ENCODE measurements at places on chromosomes 13 and 19.

DNA sequence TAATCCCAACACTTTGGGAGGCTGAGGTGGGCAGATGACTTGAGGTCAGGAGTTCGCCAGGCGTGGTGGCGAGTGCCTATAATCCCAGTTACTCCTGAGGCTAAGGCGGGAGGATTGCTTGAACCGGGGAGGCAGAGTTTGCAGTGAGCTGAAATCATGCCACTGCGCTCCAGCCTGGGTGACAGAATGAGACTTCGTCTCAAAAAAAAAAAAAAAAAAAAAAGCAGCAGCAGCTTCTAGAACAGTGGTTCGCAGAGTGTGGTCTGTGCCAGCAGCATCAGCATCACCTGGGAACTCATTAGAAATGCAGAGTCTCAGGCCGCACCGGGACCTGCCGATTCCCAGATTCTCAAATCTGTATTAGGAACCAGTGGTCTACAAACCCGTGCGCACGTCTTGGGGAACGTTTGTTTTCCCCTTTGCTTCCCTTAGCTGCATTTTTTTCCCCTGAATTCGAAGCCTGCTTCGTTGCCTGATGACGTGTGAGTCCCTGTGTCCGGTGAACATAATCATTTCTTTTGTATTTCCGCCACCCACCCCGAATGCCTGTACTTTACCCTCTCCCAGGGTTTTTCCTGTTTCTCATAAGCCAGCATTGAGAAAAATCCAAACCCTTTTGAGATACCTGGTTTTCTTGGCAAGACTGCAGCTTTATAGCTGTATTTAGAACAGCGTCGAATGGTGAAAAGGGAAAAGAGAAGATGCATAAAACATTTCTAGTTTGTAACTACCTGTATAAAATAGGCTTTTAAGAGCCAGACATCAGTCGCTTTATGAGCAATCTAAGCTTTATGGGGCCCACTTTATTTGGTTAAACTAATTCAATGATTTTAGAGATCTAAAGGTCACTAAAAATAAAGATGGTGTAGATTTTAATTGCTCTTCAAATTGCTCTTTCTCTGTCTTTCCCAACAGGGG lies 49.8 kb downstream of the BICRA start:
- DNase-seq: no peak

DNA sequence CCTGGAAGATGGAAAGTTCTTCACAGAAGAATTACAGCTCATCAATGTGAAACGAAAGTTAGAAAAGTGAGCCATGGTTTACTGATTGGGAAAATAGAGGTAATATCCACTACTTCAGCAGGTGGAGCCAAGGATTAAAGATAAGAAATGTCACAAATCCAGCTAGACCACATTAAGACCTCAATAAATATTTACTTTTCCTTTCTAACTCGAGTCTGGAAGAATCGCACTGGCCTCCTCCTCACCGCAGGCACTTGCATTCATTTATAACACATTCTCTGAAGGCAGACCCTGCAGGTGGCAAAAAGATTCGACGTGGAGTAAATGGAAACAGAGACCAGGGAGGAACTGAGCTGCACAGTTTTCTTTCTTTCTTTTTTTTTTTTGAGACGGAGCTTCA lies 7.4 kb downstream of the SLC35E1 start:
- no peak for DNase-seq

DNA sequence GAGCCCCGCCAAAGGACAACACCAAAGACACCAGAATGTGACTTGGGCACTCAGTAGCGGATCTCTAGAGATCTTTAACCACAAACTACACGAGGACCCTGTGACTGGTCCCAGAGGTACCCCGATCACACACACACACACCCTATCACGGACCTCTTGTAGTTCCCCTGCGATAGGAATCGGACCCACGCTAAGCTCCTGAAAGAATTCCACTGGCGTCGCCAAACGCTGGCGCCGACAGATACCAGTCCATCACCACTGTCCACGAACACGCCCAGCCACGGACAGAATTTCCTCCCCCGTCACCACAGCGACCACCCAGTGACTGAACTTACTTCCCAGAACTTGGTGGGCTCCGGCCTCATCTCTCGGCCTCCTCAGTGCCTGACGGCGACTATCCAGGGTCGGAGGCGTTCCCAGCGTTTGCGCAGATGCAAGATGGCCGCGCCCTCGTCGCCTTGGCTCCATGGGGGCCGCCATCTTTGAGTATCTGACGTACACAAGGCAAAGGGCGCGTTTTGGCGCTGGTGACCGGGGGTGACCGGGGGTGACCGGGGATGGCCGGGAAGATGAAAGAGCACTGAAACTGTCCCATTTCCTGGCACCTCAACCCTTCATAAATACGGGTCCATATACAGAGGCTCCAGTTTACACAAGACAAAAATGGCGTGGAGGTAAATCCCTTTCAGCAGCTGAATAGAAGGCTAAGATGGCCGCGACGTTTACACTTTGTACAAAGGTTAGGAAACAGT lies at the start of gene ZNF615:
TSS of gene ZNF615 (minus strand) at position 406 of the 752 bp plus-strand sequence. CDS start 4,500 bp downstream, outside the sequence.
- peak; percentile 76 for DNase-seq

DNA sequence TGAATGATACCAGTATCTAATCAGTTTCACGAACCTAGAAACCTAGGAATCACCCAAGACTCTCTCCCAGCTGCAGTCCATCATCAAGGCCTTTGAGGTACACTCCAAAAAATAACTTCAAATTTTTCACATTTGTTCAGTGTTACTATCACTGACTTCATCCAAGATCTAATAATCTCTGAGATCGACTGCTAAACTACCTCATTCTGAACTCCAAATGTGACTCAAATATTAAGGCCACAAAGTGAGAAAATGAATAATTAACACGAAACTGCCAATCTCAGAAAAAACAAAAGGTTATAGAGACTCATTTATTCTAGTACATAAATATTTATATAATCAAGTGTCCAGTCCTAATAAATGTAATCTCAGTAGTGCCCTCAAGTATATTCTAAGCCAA lies 430.3 kb upstream of the ATXN8OS start:
- DNase-seq: no peak

DNA sequence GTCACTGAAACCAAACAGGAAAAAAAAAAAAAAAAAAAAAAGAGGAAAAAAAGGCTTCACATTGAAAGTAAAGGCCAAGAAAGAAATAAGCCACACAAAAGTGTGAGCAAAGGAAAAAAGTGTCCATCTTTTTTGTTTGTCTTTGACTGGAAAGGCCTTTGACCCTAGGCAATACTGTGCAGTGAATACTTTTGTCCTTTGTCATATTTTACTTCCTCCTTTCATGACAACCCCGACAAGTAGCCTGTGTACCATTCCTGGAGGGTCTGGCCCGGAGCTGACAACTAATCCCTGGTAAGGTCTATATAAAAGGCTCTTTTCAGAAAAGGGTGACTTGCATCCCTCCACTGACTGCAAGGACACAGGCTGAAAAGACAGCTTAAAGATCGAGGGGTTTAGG lies 12.9 kb upstream of the MICU2 start:
- no peak for DNase-seq

- no peak for DNase-seq
Observed at GRCh38 chr13:65133094-65133493, 2097.0 kb downstream of the PCDH9 start.

GRCh38 chr19:47093841-47094240 lies 19.7 kb downstream of the ZC3H4 start:
- peak; percentile 69 for DNase-seq

DNA sequence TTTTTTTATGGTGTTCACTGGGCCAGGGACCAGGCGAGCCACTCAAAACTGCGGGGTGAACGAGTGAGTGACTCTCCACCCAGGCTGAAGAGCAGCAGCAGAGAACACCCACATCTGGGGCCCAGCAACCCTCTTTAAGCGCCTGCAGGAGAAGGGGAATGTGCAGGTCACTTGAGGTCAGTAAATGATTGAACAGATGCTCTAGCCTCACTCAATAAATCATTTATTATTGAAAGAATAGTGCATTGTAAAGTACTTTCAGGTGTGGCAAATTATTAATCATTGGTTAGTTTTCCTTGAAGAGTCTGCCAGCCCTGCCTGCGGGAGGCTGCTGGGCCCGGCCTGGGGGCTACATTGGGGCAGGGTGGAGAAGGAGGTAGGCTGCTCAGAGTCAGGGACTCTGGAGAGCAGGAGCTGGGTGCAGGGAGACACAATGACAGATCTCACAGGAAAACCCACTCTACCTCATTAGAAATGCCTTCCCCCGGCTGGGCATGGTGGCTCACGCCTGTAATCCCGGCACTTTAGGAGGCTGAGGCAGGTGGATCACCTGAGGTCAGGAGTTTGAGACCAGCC lies 42.5 kb downstream of the ABCC4 start:
- DNase-seq: no peak

- no peak for DNase-seq
Observed at GRCh38 chr19:16405091-16405490, 66.7 kb downstream of the EPS15L1 start.

DNA sequence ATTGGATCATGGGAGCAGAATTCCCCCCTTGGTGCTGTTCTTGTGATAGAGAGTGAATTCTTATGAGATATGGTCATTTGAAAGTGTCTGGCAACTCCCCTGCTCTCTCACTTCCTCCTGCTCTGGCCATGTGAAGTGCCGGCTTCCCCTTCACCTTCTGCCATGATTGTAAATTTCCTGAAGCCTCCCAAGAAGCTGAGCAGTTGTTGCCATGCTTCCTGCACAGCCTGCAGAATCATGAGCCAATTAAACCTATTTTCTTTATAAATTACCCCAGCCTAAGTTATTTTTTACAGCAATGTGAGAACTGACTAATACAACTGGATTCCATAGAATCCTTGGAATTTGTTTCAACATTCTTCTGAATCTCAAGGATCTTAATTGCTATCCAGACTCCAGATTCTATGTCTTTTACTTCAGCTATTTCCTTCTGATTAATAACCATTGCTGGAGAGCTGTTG lies 328.1 kb downstream of the SLITRK5 start:
- DNase-seq: no peak

DNA sequence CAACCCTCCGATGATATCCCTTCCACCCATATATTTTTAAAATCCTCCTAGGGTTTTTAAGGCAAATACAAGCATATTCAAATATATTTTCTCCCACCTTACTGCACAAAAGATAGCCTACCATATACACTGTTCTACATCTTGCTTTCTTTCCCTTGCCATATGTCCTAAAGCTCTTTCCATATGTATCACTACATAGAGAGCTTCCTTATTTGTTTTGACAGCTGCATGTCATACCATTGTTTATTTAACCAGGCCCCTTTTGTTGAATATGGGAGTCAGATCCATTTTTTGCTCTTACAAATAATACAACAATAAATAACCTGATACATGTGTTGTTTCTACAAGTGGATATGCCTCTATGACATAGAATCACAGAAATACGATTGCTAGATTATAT lies 32.8 kb upstream of the WDFY2 start:
- DNase-seq: no peak

- no peak for DNase-seq
Observed at GRCh38 chr13:101144808-101145419, 271.4 kb downstream of the NALCN start.

DNA sequence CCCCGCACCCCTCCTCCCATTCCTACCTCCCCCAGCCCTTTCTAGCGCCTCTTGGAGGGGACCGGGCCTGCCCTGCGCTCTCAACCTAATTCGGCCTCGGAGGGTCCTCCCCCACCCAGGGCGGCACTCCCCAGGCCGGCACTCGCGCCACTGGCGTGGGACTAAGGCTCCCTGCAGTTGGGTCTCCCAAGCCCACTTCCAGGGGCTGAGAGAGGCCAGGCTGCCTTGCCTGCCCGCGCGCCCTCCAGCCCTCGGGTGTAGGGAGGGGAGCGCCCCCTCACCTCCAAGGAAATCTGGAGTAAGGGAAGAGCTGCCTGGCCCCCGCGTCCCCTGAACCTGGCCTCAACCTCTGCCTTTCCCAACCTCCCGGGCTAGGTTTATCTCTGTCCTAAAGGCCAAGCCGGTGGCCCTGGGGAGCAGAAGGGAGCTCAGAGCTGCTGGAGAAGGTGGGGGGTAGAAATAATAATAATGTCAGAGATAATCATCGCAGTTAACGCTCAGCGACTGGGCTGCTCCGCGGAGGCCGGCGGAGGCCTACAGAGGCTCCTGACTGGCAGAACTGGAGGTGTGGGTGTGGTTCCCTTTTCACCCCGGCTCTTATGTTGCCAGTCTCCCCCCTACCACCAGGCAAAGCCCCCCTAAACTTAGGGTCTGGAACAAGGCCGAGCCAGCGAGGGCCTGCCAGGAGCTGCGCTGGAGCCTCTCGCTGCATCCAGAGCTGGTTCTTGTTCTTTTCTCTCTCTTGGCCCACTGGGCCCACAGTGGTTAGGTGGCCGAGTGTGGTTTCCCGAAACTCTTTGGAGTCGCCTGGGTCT lies 9.6 kb downstream of the ZIC2 start:
- DNase-seq: no peak

DNA sequence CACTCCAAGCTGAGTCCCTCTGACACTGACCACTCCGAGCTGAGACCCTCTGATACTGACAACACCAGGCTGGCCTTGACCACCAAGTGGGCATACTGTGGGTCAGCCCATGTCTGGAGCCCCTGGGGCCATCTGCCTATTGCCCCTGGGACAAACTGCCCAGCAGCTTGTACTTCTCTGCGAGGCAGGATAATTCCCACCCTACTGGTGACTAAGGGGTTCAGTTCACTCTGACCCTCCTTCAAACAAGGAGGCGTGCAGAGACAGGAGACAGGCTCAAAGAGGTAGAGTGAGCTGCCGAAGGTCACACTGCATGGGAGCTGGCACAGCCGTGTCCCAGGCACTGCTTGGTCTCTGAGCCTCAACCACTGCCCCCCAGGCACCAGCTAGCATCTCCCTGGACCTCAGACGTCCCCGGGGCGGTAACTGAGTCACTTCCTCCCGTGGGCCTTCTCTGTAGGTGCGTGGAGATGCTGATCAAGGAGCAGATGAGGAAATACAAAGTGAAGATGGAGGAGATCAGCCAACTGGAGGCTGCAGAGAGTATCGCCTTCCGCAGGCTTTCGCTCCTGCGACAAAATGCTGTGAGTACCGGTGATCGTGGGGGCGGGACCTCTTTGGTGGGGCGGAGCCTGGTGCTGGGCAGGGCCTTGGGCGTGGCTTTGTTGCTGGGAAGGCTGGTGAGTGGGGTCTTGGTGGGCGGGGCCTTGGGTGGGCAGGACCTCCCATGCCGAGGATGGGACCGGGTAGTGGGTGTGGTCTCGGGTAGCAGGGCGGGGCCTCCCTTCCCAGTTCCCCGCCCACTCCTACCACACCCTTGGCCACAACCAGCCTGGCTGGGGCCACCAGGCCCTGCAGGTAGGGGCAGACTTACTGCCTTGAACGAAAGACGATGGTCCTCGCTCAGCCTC lies 5.8 kb upstream of the USE1 start:
- peak; percentile 60 for DNase-seq

GRCh38 chr13:113638173-113638746 lies 19.7 kb downstream of the ATP4B start:
- no peak for DNase-seq

GRCh38 chr19:6056801-6057650 lies 53.3 kb downstream of the RFX2 start:
- no peak for DNase-seq

Measured in stimulated activated CD8-positive, alpha-beta memory T cell treated with anti-CD3 and anti-CD28 coated beads, Interleukin-7, amount 100 ng/mL, for 48 hours (primary cell).